ENCODE measurements at places on chromosomes 16 and 17.

GRCh38 chr17:32266389-32267301 is 1.0 kb downstream of the RHBDL3 start:
- no peak for DNase-seq

DNA sequence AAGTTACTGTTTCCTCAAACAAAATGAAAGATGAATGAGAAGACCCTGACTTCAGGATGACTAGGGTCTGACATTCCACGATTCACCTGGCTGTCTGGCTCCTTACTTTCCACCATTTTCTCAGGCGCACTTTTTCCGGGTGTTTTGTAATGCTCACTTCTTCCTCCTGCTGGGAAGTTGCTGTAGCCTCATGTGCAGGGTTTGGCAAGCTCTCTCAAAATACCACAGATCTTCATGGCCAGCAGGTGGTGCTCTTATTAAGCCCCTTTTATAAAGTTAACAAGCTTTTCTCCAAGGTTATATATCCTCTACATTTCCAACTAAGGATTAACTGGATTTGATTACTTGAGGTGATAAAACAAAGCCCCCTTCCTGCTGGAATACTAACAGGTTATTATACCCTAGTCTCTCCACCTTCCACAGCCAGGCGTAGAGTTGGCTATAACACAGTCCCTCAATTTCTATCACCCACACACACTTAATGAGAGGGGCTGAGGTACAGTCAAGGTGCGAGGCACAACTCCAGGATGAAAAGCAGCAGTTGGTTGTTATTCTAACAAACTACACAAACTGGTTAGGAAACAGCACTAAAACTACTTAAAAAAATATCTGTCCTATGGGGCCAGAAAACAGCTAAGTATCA is 45.4 kb downstream of the STH start:
- DNase-seq, result peak; percentile 65

DNA sequence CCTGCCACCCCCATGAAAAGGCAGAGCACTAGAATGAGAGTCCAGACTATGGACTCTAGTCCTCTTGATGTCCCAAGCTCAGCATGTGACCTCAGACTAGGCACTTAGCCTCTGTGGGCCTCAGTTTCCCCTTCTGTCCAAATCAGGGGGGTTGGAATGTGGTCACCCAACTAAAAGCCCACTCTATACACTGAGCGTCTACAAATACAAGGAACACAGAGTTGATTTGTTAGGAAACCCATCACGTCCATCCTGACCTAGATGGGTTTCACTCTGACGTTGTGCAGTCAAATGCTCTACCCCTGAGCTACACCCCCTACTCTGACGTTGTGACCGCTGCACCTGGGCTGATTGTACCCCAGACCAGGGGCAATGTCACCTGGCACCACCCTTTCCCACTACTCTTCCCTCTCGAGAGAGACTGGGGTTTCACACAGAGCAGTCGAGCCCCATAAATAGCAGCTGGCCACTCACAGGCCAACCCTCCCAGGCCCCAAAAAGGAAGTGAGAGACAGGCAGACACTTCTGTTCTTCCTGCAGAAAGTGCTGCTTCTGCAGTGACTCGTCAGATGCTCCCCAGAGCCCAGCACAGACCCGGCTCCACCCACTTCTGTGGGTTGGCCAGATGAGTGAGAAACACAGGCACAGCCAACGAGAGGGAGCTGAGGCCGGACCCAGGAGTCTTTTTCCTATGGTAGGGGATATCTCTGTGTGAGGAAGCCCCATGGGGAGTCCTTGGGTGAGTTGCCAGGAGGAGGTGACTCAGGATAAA is 16.1 kb upstream of the TNFRSF13B start:
- no peak for DNase-seq

DNA sequence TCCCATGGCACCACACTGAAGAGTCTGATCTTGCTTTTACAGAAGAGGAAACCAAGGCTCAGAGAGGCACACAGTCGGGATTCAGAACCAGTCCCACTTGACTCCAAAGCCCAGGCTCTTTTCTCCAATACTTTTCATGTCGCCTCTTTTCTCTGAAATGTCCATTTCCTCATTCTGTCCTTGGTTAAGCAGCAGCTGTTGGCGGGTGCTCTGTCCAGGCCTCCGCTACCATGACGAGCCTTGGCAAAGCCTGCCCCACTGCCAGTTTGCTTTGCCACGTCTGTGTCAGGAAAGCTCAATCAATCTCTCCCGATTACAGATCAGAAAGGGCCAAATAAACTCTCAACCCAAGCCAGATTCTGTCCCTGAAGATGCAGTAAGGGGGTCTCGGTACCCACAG is 9.1 kb upstream of the CEP295NL start:
- DNase-seq, result no peak

DNA sequence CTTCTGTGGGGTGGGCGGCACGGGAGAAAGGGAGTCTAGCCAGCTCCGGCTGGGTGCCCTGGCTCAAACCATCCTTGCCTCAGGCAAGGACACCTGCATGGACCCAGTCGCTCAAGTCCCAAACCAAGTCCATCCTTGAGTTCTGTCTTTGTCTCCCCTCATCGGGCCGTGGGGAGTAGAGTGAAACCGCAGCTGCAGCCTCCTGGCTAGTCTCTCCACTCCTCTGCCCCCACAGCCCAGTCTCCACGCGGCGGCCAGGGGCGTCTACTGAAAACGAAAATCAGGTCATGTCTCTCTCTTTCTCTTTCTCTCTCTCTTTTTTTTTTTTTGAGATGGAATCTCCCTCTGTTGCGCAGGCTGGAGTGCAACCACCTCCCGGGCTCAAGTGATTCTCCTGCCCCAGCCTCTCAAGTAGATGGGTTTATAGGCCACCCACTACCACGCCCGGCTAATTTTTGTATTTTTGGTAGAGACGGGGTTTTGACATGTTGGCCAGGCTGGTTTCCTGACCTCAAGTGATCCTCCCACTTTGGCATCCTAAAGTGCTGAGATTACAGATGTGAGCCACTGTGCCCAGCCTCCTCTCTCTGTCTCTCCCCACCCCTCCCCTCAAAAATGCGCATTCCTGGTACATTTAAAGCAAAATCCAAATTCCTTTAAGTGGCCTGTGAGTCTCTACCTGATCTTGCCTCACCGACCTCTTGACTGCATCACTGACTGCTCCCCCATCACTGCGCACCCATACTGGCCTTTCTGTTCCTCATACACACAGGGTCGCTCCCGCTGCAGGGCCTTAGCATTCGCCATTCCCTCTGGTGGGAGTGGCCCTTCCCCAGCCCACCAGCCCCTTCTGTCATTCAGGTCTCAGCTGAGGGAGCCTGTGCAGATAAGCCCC is 17.7 kb upstream of the RMI2 start:
- DNase-seq, result no peak

GRCh38 chr17:78142119-78142861 is 3.9 kb upstream of the C17orf99 start:
- DNase-seq, result peak; percentile 93

DNA sequence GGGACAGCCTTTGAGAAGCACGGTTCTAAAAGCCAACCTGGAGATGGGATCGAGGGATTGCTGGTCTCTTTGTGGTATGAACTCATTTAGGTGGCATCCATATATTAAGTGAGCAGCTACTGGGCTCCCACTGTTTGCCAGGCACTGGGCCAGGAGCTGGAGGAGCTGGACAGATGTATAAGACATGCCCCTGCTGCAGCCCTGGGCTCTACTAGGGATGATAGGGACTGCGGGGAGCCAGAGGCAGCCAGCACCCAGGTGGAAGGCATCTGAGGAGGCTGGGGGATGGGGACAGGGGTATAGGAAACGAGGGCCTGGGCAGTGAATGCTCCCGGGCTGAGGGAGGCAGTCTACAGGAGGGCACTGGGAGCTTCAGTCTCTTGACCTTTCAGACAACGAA is 53.0 kb upstream of the MEAK7 start:
- no peak for DNase-seq

DNA sequence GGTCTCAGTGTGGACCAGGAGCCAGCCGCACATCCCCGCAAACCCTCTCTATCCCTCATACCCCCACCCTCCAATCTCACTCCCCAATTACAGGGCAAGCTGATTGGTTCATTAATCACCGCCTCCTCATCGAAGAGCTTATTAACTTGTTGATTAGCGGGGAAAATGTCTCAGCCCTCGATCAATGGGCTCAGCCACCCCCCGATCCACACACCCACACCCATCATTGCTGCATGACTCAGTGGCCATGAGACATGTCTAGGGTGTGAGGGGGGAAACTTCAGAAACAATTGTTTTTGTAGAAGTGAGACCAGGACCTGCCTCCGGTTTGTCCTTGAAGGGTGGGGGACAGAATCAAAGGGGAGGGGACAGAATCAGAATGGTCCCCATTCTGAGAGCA is 2.5 kb upstream of the PYY start:
- DNase-seq, result no peak

DNA sequence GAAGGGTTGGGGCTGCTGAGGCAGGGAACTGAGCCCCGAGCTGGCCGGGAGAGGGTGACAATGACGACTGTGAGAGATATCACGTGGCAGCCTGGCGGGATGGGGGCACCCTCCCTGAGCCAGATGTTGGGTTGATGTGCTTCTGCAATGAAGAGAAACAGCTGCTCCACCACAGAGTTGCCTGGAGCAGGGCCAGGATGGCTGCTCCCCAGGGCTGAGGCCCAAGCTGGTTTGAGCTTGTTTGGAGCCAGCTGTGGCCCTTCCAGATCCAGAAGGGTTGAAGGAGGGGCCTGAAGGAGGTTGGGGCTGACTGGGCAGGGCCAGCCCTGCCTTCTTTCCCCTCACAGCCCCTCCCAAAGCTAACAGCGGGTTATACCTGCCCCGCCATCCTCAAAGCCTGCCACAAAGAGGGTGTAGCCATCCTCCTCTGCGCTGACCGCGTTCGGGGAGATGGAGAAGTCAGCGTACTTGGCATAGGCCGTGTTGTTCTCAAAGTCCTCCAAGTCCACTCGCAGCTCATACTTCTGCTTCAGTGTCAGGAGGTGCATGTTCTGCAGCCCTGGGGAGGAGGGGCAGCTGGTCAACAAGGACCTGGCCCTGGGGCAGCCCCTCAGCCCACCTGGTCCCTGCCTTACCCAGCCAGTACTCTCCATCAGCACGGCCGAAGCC is 2.1 kb downstream of the MFAP4 start:
- no peak for DNase-seq

DNA sequence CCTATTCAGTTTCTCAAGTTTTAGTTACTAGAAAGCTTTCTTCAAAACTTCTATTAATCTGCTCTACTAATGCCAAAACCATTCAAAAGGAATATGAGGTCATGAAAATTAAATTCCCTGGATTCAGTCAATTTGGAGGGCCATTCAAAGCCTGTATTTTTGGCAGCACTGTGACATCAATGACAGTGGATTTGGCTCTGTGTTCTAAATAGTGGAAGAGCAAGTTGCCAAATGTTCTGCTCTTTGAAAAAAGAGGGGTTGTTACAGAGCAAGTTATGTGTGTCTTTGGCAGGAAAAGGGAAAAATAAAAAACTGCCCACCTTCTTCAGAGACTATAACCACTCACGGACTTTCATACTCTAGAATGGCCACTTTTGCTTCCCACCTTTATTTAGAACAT is 3.2 kb upstream of the C16orf46 start:
- no peak for DNase-seq

- DNase-seq, result no peak
Measured at GRCh38 chr16:64475627-64476351, 646.1 kb downstream of the CDH11 start.

GRCh38 chr17:77831474-77832179 is 126.9 kb upstream of the TNRC6C start:
- peak; percentile 77 for DNase-seq

All from kidney epithelial cell (primary cell).